Activated T-helper 17 cell treated with anti-CD3 and anti-CD28 coated beads, Interleukin-2, amount 50 U/mL, for 72 hours (primary cell): ENCODE measurements at places on chromosomes 7 and 10.
A peak's percentile ranks its signal among the peaks of the same experiment; 100 is the strongest.

- H3K27me3 ChIP-seq: peaks cover 23% of the 10 kb centered on the region
- no peaks in the 10 kb centered on the region for H3K4me1 ChIP-seq
- no peak overlapping the region for H3K4me3 ChIP-seq
Observed at GRCh38 chr10:30598105-30598776, 31.3 kb downstream of the LYZL2 start.

- H3K4me3 ChIP-seq: no peak overlapping the region
- peaks cover 10% of the 10 kb centered on the region for H3K4me1 ChIP-seq
- H3K27ac ChIP-seq: no peak overlapping the region
Observed at GRCh38 chr10:132566892-132567291, 29.3 kb downstream of the INPP5A start.

DNA sequence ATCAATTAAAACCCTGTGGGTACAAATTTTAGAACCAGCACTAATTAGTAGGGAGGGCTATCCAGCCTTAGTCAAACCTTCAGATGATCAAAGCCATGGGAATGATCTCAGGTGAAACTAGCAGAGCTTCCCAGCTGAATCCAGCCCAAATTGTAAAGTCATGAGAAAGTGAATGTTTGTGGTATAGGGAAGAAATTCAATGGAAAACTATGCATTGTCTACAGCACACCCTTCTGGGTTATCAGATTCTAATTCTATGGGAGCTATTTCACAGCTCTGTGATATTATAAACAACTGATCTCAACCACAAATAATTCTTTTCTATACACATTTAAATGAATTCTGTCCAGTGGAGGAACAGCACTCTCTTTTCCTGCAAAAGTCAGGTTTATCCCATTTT, 24.6 kb upstream of the BMPER start:
- peaks cover 3% of the 10 kb centered on the region for H3K27me3 ChIP-seq
- no peaks in the 10 kb centered on the region for H3K4me1 ChIP-seq
- no peak overlapping the region for H3K27ac ChIP-seq
- no peaks in the 10 kb centered on the region for H3K36me3 ChIP-seq

- peaks cover 12% of the 10 kb centered on the region for H3K4me1 ChIP-seq
- no peak overlapping the region for H3K4me3 ChIP-seq
- no peak for ATAC-seq
- H3K27ac ChIP-seq: no peak overlapping the region
- no peaks in the 10 kb centered on the region for H3K36me3 ChIP-seq
Observed at GRCh38 chr10:71975087-71975870, 11.1 kb downstream of the CHST3 start.

DNA sequence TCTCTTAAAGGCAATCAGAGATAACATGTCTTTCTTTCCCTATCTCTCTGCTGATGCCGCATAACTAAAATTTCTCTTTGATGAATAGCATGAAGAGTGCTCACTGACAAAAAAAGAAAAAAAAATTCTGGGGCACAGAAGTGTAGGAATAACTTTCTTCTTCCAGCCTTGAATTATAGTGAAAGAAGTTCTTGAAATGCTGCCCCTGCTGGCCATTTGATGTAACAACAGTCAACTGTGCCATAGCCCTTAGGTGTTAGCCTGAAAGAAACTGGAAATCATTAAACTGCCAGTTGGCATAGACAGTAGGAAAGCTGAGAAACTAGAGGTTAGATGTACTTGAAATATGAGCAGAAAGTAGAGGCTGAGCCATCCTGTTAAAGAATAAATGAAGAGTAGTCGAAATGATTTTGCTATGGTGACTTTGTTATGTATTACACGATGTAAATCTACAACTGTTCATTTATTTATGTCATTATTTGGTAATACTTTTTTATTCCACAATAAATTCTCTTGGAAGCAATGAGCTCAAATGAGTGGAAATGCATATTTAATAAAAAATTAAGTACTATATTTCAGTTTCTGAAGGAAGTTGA, 48.3 kb upstream of the FAM171A1 start:
- H3K4me3 ChIP-seq: no peak overlapping the region

DNA sequence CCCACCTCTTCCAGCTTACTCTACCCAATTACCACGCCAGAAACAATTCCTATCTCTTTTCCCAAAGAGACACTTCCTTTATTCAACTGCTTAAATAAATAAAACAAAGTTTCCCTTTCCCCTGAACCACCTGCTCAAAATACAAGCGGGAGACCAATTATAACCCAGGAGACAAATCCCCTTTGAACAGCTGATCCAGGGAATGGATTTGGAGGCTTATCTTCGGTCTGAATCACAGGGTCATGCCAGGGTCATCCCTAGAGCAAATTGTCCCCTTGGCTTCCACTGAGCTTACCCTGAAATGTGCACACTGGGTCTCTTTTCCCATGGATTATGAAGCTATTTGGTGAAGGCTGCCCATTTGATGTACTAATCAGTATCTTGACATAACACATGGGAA, 99.9 kb upstream of the JAZF1 start:
- H3K27me3 ChIP-seq: peaks cover 21% of the 10 kb centered on the region
- H3K36me3 ChIP-seq: no peaks in the 10 kb centered on the region
- no peaks in the 10 kb centered on the region for H3K4me1 ChIP-seq
- no peak for ATAC-seq
- no peak overlapping the region for H3K4me3 ChIP-seq

DNA sequence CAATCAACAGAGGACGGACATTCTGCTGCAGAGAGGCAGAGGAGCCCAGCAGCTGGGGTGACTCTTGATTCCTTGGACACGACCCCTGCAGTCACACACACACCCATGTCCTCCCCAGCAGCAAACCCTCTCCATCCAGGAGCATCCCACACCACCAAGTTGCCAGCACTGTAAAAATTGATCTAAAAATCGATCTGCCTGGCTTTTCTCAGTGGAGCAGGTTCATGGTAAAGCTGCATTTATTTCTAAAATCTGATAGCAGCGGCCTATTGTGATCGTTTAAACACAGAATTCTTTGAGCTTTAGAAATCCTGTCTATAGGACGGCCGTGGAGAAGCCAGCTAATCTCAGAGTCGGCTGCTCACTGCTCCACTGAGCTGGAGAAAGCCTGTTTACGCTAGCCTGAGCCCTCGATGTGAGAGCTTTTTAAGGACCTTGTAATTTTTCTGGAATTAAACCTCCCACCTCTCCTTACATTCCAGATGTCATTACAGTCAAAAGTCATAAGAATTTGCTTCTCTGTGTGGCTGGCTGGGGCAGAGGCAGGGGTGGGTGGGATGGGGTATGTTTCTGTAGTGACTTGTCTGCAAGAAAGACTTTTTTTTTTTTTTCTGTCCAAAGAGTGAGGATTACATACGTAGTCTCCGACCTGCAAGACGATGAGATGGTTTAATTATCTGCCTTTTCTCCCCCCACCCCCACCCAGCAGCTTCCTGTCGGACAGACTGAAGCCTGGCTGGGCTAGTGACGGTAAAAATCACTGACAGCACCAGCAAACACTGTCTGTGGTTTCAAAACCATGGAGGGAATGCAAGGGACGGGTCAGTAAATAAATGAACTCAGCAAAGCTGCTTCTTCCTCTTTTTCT, 31.6 kb downstream of the TRIM8 start:
- peak overlapping the region; percentile 74 for H3K4me3 ChIP-seq
- ATAC-seq: no peak
- peaks cover 16% of the 10 kb centered on the region for H3K4me1 ChIP-seq
- H3K27me3 ChIP-seq: no peaks in the 10 kb centered on the region

DNA sequence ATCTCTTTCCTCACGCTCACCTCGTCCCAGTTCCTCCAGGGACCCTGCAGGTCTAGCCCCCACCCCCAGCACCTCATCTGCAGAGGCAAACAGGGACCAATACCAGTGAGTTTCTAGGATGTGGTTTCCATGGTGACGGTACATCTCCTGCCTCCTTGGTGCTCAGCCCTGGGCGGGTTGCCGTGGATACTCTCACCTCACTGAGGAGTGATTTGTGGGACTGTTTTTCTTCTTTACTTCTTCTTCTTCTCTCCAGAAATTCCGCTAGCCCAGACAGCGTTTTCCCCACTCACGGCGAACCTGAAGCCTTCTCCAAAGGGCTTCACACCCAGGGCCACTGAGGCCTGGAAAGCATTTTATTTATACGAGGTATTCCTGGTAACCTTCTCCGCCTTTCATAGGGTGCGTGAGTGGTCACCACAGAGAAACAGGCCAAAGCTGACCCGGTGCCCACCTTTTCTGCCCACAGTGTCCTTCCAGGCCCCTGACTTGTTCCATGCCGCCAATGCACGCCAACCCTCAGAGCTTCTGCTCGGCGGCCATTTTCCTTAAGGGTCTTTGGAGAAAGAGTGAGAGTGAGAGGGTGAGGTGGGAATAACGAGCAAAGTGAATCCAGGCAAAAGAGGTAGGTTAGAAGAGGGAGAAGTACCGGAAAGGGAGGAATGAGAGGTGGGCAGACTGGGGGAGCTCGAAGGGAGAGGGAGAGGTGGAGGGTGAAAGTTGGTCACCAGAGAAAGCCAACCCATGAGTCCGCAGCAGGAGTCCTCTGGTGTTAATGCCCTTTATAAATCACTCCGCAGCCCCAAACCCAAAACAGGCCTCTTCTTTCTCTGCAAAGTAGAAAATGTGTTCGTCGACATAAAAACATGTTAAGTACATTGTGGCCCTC, 15.5 kb downstream of the FAM241B start:
- no peak overlapping the region for H3K4me3 ChIP-seq
- no peak for ATAC-seq
- H3K27ac ChIP-seq: no peak overlapping the region

DNA sequence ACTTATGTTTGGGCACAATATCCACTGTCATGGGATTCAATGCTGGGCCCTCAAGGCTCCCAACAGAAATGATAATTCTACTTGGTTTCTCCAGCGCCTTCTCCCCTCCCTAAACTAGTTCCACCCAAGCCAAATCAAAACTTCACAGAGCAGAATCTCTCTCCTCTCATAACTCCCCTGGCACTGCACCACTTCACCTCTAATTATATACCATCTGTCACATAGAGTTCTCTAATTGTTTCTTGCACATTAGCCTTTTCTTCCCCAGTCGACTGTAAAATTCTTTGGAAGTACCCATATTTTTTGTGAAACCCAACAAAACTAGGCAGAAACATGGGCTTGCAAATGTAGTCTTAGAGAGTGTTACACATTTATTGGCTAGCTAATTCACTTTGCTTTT, 8.1 kb downstream of the SGMS1 start:
- peaks cover 44% of the 10 kb centered on the region for H3K4me1 ChIP-seq
- H3K36me3 ChIP-seq: no peaks in the 10 kb centered on the region
- H3K27me3 ChIP-seq: no peaks in the 10 kb centered on the region
- H3K4me3 ChIP-seq: no peak overlapping the region
- no peak overlapping the region for H3K27ac ChIP-seq

DNA sequence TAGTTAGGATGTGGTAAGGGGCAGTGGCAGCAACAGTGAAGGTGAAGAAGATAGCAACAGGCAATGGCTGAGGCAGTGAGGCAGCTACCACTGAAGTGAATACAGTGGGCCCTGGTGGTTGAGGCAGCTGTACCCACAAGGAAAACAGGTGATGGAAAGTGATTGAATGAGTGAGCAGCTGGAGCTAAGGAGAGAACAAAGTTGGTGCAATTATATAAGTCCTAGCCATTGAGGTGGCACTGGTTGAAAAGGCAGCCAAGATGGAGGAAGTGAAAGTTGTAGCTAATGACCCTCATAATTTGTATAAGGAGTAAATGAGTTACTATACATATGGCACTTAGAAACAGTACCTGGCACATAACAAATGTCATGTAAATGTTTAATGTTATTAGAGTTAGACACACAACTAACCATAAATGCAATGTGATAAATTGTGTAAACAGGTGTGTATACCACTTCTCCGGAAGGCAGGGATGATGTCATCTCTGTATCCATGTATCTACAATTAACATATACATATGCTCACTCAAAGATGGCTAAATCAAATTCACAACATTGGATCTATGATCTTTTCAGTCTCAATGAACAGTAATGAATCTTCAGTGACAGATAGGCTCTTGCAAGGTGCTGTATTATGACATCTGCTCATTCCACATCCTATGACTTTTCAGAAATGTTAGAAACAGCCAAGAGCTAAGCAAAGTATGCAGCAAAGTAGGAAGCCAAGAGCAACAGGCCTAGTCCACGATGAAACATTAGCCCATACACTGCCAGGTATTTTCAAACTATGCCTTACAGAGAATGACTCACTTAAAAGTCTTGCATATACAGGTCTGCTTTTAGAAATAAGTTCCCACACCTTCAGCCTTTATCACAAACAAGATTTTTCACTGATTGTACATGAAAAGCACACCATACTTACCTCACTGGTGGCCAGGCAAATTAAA, 10.7 kb downstream of the XPNPEP1 start:
- peak overlapping the region; percentile 5 for H3K27ac ChIP-seq
- ATAC-seq: no peak
- H3K4me3 ChIP-seq: peak overlapping the region; percentile 2
- H3K36me3 ChIP-seq: peaks cover 65% of the 10 kb centered on the region
- peaks cover 45% of the 10 kb centered on the region for H3K4me1 ChIP-seq

- no peak for ATAC-seq
- H3K27me3 ChIP-seq: peaks cover 4% of the 10 kb centered on the region
- H3K36me3 ChIP-seq: no peaks in the 10 kb centered on the region
Observed at GRCh38 chr7:69245646-69246045, 352.6 kb upstream of the AUTS2 start.

- no peak for ATAC-seq
- no peak overlapping the region for H3K4me3 ChIP-seq
- no peak overlapping the region for H3K27ac ChIP-seq
Observed at GRCh38 chr7:13322126-13322525, 634.7 kb downstream of the ARL4A start.

DNA sequence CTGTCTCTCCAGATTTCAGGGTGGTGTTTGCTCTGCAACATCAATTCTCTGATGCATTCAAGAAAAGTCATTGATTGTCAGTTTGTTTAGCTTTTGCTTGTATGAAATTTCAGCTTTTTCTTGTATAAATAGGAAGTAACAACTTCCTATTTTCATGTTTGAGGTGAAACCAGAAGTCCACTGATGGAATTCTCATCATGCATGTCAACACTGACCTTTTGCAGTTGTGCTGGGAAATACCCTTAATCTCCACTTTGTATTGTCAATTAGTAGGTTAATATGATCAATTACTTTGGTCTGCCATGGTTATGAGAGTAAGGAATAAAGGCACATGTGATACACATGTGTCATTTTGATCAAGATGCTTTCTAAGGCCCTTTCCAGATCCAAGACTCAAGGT, 208.8 kb upstream of the HPS1 start:
- H3K4me3 ChIP-seq: no peak overlapping the region
- H3K27me3 ChIP-seq: peaks cover 29% of the 10 kb centered on the region
- no peak for ATAC-seq
- H3K27ac ChIP-seq: no peak overlapping the region
- H3K36me3 ChIP-seq: no peaks in the 10 kb centered on the region
